Choroid plexus epithelial cell (primary cell): ENCODE measurements at places on chromosomes 5 and 9.

- peak; percentile 7 for DNase-seq
Measured at GRCh38 chr5:110115503-110115902, 425.8 kb downstream of the MAN2A1 start.

- DNase-seq: peak; percentile 29
Measured at GRCh38 chr5:174610968-174611367, 113.4 kb upstream of the MSX2 start.

DNA sequence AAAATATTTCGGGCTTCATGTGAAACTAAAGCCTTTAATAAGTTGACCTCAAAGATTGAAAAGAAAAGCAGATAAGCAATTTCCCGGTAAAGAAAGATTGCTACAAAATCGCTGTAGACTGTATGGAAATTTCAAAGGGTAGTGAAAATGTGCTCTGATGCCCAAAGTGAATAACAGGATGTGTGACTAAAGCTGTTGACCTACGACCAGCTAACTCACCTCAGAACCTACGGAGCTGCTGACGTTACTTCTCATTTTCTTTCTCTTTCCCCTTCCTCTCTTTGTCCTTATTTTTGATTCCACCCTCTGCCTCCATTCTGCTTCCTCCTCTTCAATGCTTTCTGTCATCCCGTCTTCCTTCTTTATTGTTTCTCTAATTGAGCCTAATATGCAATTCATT lies 103.2 kb downstream of the PDE4D start:
- DNase-seq: peak; percentile 77

GRCh38 chr9:125579030-125579932 lies 127.7 kb downstream of the MAPKAP1 start:
- no peak for DNase-seq

DNA sequence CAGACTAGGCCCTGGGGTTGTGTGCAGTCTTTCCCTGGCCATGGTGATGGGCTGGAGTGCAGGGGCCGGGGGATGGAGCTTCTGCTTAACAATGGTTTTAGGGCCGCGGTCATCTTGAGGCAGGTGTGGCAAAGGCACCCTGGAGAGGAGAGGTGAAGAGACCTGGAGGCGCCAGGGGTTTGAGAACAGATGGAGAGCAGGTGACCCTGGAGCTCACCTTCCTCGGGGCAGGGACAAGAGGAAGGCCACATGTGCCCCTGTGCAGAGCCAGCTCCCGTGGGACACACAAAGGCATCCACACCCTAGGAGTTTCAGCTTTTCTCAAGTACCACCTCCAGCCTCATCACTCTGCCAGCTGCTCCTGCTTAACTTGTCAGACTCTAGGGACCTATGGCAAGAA lies 46.4 kb upstream of the SH3GL2 start:
- DNase-seq: no peak

GRCh38 chr9:16371306-16371705 lies 499.2 kb downstream of the BNC2 start:
- no peak for DNase-seq

- DNase-seq: no peak
Measured at GRCh38 chr5:107630184-107630583, 40.6 kb downstream of the EFNA5 start.

GRCh38 chr9:134438195-134438788 lies 112.0 kb downstream of the RXRA start:
- no peak for DNase-seq

- no peak for DNase-seq
Measured at GRCh38 chr9:127907867-127908659, 8.7 kb upstream of the ST6GALNAC6 start.

DNA sequence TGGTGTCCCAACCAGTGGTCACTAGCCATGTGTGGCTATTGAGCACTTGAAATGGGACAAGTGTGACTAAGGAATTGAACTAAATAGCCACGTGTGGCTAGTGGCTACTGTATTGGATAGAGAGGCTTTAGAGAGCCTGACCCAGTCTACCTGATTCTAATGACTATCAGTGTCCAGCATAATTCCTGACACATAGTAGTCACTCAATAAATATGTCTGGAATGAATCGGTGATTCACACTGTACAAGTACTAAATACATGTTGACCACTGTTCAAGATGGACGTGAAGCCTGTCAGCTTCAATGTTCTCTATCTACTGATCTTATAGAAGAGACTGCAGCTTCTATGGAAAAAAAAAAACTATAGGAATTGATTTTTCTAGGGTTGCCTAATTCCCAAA lies 57.7 kb upstream of the MAST4 start:
- DNase-seq: no peak

GRCh38 chr9:118367383-118367782 lies 663.2 kb downstream of the TLR4 start:
- no peak for DNase-seq

GRCh38 chr5:34539183-34539582 lies 116.9 kb upstream of the RAI14 start:
- DNase-seq: no peak

DNA sequence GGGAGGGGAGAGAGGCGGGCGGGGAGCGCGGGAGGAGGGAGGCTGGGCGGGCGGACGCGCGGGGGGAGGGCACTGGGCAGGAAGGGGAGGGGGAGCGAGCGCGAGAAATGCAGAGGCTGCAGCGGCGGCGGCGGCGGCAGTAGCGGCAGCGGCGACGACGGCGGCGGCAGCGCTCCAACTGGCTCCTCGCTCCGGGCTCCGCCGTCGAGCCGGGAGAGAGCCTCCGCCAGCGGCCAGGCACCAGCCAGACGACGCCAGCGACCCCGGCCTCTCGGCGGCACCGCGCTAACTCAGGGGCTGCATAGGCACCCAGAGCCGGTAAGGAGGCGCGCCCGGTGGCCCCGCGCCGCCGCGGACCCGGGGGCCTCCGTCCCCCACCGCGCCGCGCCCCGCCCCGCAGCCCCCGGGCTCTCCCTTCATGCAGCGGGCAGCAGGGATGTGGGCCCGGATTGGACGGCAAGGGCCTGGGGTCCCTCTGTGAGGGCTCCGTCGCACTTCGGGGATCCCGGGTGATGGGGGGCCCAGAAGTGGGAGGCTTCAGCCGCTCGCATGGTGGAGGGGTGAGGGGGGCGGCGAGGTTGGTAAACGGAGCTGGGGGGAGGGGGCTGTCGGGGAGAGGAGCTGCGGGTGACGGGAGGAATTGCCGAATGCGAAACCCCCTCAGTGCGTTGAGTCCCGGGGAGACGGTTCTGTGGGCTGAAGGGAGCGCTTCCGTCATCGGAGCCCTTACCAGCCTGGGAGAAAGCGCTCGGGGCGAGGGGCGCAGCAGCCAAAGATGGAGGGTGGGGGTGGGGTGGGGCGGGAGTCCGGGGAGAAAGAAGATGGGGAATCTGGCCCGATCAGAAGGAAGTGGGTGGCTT lies at the start of gene BASP1:
Gene BASP1, plus strand, starts transcription at position 139 of the 860 bp plus-strand sequence. CDS start 57,586 bp downstream, outside the sequence.
- peak; percentile 88 for DNase-seq

DNA sequence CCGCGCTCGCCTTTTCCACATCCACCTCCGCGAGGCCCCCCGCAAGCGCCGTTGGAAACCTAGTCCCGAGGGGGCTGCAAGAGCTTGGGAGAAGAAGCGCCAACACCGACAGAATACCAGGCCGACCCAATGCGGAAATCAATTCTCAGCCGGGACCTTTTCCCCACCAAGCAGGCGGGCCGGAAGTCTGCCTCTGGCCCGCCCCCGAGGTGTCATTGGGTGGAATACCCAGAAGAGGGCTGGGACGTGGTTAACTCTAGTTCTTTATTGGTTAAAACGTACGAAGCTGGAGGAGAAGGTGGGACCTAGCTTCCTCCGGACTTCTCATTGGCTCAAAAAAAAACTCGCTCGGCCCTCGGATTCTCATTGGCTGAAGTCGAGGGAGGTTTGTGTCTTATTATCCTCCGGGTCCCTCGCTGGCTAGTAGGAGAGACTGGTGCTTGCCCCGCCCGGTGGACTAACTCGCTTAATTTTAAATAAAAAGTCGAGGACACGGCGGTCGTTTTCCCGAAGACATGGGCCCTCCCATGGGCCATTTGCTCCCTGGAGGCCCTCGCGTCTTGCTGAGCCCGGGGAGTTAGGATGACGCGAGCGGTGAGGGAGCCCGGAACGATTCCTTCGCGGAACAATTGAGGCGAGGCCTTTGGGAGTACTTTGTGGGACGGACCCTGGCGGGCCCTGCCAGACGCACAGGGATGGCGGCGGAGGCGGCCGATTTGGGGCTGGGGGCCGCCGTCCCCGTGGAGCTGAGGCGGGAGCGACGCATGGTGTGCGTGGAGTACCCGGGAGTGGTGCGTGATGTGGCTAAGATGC lies at the start of gene GTF3C5:
Gene GTF3C5, plus strand, starts transcription at position 681 of the 813 bp plus-strand sequence. Its CDS starts 15 bp downstream, at position 696.
- DNase-seq: peak; percentile 99

- no peak for DNase-seq
Measured at GRCh38 chr9:38720083-38720745, at the start of gene FAM240B. TSS of gene FAM240B (minus strand) at chr9:38720133. CDS start at chr9:38703999, 16,134 bp downstream.

DNA sequence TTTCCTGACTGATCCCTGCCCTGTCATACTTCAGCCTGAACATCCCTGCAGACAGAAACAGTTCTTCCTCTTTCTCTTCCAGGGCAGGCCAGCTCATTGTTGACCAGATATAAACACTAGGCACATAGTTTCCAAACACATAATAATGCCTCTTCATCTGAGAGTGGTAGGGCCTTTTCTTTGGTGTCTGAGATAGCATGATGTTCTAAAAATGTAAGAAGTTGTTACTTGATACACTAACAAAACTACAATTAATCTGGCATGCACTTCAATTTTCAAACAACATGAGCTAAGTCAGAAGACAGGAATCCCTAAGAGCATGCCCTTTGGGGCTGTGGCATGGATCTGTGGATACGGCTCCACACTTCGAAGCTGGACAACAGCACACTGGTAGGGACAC lies 246.6 kb downstream of the SPOCK1 start:
- DNase-seq: no peak

DNA sequence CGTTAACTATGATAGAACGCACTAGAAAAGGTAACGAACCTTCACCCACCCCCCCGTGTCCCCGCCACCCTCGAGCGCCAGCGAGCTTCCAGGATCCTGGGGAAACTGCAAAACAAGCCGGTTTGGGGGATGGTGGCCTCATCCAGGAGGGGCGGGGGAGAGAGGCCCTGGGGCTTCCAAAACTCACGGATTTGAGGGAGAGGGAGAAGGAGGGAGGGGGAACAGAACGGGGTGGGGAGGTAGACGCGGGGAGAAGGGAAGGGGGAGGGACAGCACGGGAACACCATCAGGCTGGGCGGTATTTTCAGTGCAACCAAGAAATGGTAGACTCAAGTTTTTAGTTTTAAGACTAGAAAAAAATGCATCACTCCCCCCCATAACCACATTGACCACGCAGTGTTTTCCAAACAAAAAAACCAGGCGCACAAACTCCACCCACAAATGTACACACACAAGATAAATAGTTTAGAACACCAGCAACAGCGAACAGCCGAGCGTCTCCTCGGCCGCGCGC lies 1.4 kb downstream of the NRARP start:
- no peak for DNase-seq
